Activated CD8-positive, alpha-beta memory T cell treated with anti-CD3 and anti-CD28 coated beads, Interleukin-2, amount 10 ng/mL, durations not matched to agents 7 days and 5 days (primary cell): ENCODE measurements at places on chromosomes 13 and 19.

DNA sequence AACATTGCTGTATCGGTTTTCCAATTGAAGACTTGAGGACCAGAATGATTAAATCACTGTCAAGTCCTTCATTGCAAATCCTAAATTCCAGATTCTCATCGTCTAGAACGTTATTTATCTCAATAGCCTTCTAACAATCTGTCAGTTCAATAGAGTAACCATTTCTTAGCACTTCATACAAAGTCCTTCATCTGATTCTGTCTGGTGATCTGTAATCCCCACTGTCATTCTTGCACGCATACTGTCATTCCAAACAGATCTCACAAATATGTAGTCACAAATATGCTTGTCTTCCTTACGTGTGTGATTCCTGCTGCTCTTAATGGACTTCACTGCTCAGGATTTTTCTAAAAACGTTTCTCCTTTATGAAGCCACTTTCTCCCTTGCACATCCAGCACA, 1197.5 kb downstream of the EFNB2 start:
- no peak for DNase-seq

- DNase-seq, result peak; percentile 91
Observed at GRCh38 chr19:45087531-45087930, 5.4 kb upstream of the PPP1R37 start.

DNA sequence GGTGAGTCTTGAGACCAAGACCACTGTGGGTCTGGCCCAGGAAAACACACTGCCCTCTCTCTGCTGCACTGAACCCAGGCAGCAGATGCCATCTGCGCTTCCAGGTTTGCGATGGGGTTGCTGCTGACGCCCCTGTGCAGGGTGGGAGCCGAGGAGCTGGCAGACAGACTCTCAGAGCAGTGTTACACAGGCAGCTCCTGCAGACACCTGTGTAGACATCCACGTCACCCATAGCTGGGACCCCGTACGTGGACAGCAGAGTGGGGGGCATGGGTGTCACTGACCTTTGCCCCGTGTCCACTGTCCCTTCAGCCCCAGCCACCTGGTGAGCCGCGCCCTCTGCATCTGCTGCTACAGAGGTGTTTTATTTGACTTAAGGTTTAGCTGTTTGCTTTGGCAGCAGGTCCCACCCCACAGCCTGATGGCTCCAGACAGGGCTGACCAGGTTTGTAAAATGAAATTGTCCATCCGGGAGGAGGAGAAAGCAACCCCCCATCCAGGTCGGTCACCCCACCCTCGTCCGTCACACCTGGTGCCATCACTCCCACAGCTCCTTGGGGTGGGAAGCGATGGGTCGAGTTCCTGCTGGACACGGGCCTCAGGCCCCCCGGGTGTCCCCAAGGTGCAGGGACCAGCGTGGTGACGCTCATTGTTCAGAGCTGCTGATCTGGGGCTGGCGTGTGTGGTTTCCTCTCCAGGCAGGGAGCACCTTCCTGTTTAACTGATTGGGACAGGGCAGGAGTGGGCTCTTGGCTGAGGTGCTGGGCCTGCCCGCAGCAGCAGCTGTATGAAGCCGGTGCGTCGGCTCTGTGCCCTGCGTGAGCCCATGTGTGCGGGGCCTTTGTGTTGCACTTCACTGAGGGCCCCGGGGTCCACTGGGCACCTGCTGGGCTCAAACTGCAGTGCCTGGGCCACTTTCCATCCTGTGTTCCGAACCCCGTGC, 28.4 kb downstream of the MCF2L start:
- no peak for DNase-seq

GRCh38 chr19:7658219-7658686, 10.6 kb upstream of the RETN start:
- DNase-seq, result peak; percentile 74

GRCh38 chr19:2573916-2574315, 98.0 kb downstream of the GADD45B start:
- no peak for DNase-seq
